ENCODE measurements at places on chromosomes 11 and 22. TPM values are rescaled to one million over a fixed set of nuclear protein-coding genes. Genes with fewer than 3 reads are reported as not detected.
A peak's percentile ranks its signal among the peaks of the same experiment; 100 is the strongest.

- DNase-seq = no peak
Observed at GRCh38 chr22:32539631-32540421, 65.2 kb downstream of the FBXO7 start.

Gene GGT5
- not detected for polyA plus RNA-seq

GRCh38 chr11:82864268-82864667 is 36.0 kb downstream of the PRCP start:
- no peak for DNase-seq

Gene SCGB2A2
- not detected for polyA plus RNA-seq

Gene RBMXL2
- not detected for polyA plus RNA-seq

Gene FAM227A
- polyA plus RNA-seq = 0.08 TPM

Gene HBE1
- polyA plus RNA-seq = not detected

Gene PKNOX2
- polyA plus RNA-seq = not detected

Gene ESAM
- not detected for polyA plus RNA-seq

DNA sequence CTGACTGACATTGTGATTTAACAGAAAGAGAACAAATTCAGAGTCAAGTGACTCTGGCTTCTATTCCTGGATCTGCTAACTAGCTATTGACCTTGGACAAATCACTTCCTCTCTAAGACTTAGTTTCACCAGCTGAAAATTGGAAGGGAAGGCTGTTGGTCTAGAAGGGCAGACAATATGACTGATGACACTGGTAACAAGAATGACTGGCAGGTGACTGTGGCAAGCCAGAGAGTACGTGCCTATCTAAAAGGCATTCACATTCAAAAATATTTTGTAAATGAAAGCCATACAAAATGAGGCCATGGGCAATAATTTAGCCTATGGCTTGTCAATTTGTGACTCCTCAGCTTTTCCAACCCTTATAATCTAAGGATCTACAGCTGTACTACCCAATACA is 23.5 kb downstream of the SERGEF start:
- DNase-seq = no peak

Gene SYT9
- polyA plus RNA-seq = not detected

- peak; percentile 58 for DNase-seq
Observed at GRCh38 chr11:130213143-130213978, 53.8 kb downstream of the ST14 start.

DNA sequence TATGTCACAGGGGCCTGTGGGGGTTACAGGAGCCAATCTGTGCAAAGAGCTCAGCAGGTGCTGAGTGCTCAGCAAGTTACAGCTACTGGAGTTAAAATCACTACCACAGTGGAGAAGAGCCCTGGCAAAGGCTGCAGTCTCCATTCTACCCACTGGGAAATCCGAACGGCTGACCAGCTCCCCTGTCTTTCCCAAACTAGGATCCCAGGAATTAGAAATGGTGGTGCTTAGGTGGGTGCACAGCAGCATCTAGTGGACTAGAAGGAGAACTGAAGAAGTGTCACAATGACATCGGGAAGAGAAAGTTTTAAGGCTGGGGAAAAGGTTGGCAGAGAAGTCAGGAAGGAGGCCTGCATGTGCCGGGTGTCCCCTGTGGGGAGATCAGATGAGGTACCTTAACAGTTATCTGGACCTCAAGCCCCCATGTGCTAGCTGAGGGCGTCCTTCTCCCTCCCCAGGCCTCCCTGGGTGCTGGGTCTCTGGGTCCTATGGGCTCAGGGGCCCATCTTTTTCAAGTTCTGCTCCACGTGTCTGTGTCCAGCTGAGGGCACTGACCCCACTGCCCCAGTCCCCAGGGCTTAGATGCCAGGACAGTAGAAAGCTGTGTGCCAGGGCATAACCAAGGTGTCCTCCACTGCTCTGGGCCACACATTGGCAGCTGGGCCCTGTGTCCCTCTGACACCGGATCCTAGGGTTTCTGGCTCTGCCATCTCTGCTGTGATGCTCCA is 1.9 kb downstream of the PIWIL3 start:
- DNase-seq = no peak

DNA sequence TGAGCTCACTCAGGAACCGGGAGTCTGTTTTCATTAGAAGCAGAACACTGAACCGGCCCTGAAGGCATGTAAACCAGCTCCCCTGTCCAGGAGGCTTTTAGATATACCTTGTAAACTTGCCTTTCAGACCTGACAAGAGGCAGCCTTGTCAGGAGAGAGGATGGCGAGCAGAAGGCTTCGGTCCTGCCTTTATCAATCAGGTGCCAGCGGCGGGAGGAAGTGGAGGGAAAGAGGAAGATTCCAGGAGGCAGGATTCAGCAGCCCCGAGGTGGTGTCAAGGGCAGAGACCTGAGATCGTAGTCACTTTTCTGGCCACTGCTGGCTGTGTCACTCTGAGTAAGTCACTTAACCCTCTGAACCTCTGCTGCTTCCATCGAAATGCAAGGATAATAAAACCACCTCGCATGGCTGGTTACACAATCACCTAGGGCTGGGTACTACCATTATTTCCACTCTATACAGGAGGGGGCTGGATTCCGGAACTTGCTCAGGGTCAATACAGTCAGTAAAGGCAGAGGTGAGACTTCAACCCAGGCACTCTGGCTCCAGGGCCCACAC is 181.0 kb downstream of the CHST1 start:
- no peak for DNase-seq

All from CD8-positive, alpha-beta memory T cell (primary cell).